Effector CD8-positive, alpha-beta T cell (primary cell): ENCODE measurements at places on chromosomes 3 and 15.

DNA sequence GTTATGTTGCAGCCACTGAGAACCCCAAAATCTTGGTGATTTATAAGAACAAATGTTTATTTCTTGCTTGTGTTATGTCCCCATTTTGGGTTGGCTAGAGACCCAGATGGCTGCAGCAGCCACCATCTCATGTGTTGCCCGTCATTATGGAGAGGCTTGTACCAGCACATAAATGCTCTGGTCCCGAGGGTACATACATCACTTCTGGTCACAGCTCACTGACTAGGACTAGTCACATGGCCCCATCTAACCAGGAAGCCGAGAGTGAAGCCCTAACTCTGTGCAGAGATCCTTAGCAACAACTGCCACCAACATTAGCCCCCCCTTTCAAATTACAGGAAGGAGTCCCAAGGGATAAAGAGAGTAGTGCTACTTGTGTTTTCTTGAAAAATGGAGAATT, 25.5 kb upstream of the HACD2 start:
- DNase-seq: no peak

- no peak for DNase-seq
Measured at GRCh38 chr3:62445275-62445674, 71.9 kb upstream of the FEZF2 start.

DNA sequence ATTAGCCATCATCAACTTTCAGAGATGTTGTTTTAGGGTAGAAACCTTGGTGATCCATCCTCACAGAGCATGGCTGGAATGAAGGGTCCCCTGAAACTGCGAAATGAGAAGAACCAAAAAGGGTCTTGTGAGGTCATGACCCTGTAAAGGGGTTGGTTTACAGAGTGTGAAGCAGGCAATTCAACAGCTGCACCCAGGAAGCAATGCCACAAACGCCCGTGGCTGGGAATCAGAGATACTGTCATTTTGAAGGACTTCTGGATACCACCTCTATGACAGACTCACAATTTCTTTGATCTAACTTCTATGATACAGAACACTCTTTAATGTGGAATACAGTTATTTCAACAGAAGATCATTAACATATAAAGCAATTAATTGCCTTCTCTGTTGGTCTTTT, 79.1 kb downstream of the GREM1 start:
- DNase-seq: no peak

GRCh38 chr15:56654624-56655023, 78.7 kb downstream of the ZNF280D start:
- DNase-seq: no peak

GRCh38 chr3:4956738-4957137, 22.5 kb upstream of the BHLHE40 start:
- DNase-seq: no peak

GRCh38 chr3:162192340-162193029, 695.9 kb downstream of the OTOL1 start:
- no peak for DNase-seq

DNA sequence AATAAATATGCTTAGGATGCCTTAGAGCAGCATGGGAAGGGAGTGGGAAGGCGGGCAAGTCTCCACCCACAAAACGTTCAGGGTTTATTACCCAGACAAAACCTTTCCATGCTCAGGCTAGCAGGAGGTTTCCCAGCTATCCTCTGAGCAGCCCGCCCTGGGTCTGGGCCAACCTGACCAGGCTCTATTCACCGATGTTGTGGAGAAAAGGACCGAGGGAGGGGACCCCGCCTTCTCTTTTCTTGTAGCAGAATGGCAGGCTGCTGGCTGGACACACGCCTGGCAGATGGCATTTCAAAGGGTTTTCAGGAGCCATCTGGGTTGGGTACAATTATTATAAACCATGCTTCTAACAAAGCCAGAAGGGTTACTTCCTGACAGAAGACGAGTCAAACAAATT, 540.9 kb downstream of the MAGI1 start:
- DNase-seq: no peak

GRCh38 chr15:69843900-69844304, 253.8 kb downstream of the TLE3 start:
- no peak for DNase-seq

GRCh38 chr15:48049736-48050135, 71.1 kb upstream of the SLC24A5 start:
- DNase-seq: no peak
